ENCODE measurements at places on chromosomes 12 and 14.

- peak; percentile 43 for DNase-seq
Observed at GRCh38 chr12:25377469-25378177, 126.9 kb upstream of the KRAS start.

- DNase-seq = peak; percentile 17
Observed at GRCh38 chr12:110355073-110355472, 48.4 kb downstream of the ANAPC7 start.

DNA sequence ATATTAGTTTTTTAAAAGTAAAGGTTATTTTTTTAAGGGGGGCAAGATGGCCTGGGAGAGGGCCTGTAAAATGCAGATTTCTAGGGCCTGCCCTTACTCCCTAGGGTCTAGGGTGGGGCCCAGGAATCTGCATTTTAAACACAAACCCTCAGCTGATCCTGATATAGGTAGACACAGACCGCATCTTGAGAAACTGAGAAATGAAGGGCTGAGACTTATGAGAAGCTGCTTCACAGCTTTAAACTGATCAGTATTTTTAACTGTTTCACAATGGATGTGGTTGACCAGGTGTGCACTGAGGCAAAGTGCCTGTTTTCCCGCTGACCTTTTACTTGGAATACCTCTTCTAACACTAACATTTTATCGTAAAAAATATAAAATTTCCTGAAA lies 84.0 kb downstream of the CCDC88C start:
- DNase-seq = no peak

GRCh38 chr14:71713451-71713850 lies 218.8 kb upstream of the RGS6 start:
- DNase-seq = no peak

DNA sequence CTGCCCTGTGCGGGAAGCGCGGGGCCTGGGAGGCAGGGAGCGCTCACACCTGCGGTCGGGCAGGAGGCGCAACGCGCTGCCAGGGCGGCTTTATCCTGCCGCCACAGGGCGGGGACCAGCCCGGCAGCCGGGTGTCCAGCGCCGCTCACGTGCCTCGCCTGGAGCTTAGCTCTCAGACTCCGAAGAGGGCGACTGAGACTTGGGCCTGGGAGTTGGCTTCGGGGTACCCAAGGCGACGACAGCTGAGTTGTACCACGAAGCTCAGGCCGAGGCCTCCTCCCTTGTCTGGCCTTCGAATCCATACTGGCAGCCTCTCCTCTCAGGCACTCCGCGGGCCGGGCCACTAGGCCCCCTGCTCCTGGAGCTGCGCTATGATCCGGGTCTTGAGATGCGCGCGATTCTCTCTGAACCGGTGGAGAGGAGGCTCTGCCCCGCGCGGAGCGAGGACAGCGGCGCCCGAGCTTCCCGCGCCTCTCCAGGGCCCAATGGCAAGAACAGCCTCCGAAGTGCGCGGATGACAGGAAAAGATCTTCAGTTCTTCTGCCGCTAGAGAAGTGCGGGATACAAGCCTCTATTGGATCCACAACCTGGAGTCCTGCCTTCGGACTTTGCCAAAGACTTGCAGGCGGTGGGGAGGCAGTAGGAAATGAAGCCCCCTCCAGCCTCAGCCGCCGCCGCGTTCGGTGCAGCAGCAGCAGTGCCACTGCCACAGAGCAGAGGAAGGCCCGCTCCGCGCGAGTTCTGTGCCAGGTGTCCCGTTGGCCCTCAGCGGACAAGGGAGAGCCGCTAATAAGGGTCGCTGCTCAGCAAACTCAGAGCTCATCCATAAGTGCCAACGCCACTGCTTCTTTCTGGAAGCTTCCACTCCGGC lies 6.8 kb downstream of the SIX1 start:
- DNase-seq = no peak

DNA sequence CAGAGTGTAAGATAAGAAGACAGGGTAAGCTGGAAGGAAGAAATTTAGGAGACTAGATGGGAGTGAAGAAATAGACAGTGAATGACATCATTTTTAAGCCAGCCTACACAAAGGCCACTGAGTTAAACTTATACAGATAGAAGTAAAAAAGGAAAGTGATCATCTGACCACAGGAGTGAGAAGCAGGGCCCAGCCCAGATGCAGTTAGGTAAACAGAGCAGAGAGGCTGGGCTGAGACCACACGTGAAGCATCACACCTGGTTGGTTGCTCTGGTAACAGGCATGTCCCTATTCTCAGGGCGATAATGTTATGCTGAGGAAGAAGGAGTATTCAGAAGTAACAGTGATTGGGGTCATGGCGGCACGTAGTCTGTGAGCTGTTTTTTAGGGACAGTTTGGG lies 1079.4 kb downstream of the AACS start:
- DNase-seq = no peak

GRCh38 chr14:90545382-90545781 lies 148.6 kb downstream of the CALM1 start:
- DNase-seq = no peak

DNA sequence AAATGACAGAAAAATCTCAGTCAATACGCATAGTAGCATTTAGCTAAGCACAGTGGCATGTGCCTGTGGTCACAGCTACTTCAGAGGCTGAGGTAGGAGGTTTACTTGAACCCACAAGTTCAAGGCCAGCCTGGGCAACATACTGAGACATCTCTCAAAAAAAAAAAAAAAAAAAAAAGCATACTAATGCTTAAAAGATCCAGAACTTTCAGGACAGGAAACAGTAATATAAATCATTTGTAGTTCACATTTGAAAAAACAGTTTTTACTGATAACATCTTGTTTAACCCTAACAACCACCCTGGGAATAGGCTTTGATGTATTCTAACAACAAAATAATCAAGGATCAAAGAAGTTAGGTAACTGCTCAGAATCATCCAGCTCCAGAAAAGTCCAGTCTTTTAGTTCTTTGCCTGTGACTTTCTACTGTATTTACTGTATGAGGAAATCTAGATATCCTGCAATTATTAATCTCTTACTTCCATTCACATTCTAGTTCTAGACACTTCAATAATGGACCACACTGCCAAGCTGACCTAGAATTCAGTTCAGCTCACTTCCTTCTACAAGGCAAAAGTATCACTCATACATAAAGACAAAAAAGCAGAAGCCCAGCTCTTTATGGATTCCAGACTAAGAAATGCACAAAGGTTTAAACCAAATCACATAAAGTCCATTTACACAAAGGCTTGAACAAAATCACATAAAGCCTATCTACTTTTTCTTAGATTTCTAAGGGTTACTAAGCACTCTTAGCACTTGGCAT lies 28.5 kb downstream of the PAWR start:
- DNase-seq = no peak

GRCh38 chr12:118061873-118062843 lies 1.2 kb upstream of the WSB2 start:
- DNase-seq = peak; percentile 23

- DNase-seq = no peak
Observed at GRCh38 chr12:74945771-74946198, 263.9 kb downstream of the KCNC2 start.

- DNase-seq = no peak
Observed at GRCh38 chr12:116642683-116643082, 83.5 kb downstream of the MAP1LC3B2 start.

- DNase-seq = no peak
Observed at GRCh38 chr12:5872745-5873144, 72.3 kb downstream of the ANO2 start.

GRCh38 chr12:13836099-13836498 lies 145.3 kb downstream of the GRIN2B start:
- DNase-seq = no peak

All from stimulated activated CD4-positive, alpha-beta T cell treated with anti-CD3 and anti-CD28 coated beads, Interleukin-4, amount 100 ng/mL, for 24 hours (primary cell).